ENCODE measurements at places on chromosomes 7 and 10.
A peak's percentile ranks its signal among the peaks of the same experiment; 100 is the strongest.

GRCh38 chr7:26485367-26485934 is 193.8 kb downstream of the SNX10 start:
- peak; percentile 22 for DNase-seq

- no peak for DNase-seq
Observed at GRCh38 chr7:101168412-101169049, 3.2 kb upstream of the VGF start.

DNA sequence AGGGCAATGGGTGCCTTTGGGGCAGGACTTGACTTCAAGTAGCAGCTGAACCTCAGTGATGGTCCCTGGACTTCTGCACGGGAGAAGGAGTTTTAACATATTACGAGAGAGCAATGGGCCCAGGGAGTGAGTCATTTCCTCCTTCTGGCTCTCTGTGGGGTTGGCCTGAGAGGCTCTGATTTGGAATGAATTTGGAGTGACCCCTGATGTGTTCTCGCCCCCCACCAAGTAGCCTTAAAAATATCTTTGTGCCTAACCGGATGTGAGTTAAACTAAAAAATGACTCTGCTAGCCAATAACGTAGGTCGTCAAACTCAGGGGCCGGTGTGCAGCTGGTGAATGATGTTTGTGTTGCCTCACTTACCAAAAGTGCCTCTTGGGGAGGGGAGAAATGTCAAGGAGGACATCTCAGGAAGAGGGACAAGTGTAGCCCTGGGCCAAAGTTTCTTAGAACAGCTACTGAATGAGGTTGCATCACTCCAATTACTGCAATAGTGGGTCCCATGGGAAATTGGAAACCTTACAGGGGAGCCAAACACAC is 656.6 kb downstream of the INHBA start:
- peak; percentile 47 for DNase-seq

- DNase-seq, result no peak
Observed at GRCh38 chr10:103431902-103432301, 20.3 kb downstream of the CALHM2 start.

- DNase-seq, result no peak
Observed at GRCh38 chr7:22833113-22833855, 10.6 kb upstream of the TOMM7 start.

GRCh38 chr7:34219153-34219718 is 313.9 kb downstream of the BMPER start:
- DNase-seq, result no peak

DNA sequence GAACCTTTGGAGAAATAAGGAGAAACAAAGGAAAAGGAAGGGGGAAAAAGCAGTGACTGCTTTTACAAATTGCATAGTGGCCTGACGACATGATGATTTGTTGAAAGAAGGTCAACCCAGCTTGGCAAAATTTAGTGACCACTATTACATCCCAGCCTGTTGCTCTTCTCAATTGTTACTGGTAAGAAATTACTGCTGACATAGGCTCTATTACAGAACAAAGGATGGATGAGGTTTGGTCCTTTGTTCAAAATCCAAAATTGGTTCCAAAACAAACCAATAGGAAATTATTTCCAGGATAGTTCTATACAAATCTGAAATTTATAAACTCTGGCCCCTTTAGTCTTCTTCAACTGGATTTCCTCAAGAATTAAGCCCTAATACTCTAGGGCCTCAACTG is 39.6 kb downstream of the USP54 start:
- DNase-seq, result no peak

Measured in fibroblast of skin of right quadriceps (primary cell).